ENCODE measurements at places on chromosomes 11 and 22.

- H3K27me3 ChIP-seq: no peaks in the 10 kb centered on the region
- no peak overlapping the region for H3K4me3 ChIP-seq
Observed at GRCh38 chr22:49803134-49803533, 24.5 kb downstream of the BRD1 start.

DNA sequence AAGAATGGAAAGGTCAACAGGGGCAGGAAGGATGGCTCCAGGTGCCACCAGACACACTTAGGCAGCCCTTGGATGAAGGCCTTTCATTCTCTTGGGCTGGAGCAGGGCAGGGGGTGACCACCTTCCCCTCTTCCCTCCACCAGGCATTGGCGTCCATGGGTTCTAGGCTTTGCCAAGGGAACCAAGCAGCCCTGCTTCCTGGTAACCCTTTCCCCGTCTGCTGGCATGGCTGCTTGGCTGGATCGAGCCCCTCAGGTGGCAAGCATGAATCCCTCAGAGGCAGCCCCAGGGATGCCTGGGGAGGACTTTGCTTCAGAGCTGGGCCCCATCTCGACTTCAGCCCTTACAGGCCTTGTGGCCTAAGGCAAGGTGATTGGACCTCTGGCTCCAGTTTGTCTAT lies 185.1 kb upstream of the SYT13 start:
- no peaks in the 10 kb centered on the region for H3K27me3 ChIP-seq
- H3K4me1 ChIP-seq: no peaks in the 10 kb centered on the region
- no peak for DNase-seq
- H3K36me3 ChIP-seq: no peaks in the 10 kb centered on the region
- no peak overlapping the region for H3K27ac ChIP-seq

DNA sequence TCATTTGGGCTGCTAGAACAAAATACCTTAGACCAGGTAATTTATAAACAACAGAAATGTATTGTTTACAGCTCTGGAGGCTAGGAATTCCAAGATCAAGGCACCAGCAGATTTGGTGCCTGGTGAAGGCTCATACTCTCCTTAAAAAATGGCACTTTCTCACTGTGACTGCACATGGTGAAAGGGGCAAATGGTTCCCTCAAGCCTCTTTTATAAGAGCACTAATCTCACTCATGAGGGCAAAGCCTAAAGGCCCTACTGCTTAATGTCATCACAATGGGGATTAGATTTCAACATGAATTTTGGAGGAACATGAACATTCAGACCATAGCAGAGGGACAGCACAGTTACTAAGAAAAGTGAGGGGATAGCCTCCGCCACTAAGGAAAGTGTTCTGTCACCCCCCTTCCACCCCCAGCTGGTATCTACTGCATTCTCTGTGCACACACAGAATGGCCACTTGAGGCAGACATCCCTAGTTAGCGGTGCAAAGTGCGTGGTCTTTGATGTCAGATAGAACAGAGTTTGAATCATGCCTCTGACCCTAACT lies 47.2 kb upstream of the CEP295 start:
- H3K27ac ChIP-seq: no peak overlapping the region
- no peaks in the 10 kb centered on the region for H3K36me3 ChIP-seq
- H3K4me3 ChIP-seq: no peak overlapping the region
- H3K4me1 ChIP-seq: no peaks in the 10 kb centered on the region
- peak; percentile 69 for DNase-seq
- H3K27me3 ChIP-seq: no peaks in the 10 kb centered on the region

- H3K4me3 ChIP-seq: no peak overlapping the region
- no peaks in the 10 kb centered on the region for H3K27me3 ChIP-seq
- H3K36me3 ChIP-seq: no peaks in the 10 kb centered on the region
- H3K27ac ChIP-seq: no peak overlapping the region
- no peaks in the 10 kb centered on the region for H3K4me1 ChIP-seq
Observed at GRCh38 chr11:16286095-16286494, 70.3 kb downstream of the SOX6 start.

DNA sequence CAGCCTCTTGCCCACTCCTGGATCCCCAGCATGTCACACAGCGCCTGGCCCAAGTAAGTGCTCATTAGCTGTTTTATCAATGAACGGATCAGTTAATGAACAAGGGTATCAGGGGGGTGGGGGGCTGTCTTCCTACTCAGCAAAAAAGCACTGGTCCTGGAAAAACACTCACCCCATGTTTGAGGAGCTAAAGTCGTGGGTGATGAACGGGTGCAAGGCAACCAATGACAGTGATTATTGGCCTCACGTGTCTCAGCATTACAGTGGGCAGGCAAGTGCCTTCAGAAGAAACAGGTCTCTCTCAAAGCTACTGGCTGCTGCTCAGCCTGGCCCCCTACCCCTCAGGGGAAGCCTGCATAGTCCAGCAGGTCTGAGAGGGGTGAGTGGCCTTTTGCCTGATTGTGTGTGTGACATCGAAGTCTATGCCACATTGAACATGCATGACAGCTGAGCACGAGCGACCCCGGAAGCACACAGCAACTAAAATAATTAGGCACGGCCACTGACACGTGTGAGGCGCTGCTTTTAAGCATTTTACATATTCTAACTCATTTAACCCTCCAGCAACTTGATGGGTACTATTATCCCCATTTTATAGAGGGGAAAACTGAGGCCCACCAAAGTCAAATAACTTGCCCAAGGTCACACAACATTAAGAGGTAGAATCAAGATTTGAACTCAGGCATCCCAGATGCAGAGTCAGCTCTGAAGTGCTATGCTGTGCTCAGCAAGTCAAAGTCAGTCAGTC lies 2.6 kb upstream of the MS4A10 start:
- H3K27me3 ChIP-seq: no peaks in the 10 kb centered on the region
- no peaks in the 10 kb centered on the region for H3K36me3 ChIP-seq
- no peak for DNase-seq
- H3K27ac ChIP-seq: no peak overlapping the region

- no peak for DNase-seq
- no peak overlapping the region for H3K27ac ChIP-seq
- no peaks in the 10 kb centered on the region for H3K4me1 ChIP-seq
- H3K4me3 ChIP-seq: no peak overlapping the region
- H3K27me3 ChIP-seq: no peaks in the 10 kb centered on the region
Observed at GRCh38 chr22:41656556-41656955, 32.1 kb downstream of the SNU13 start.

- H3K4me3 ChIP-seq: no peak overlapping the region
- no peak for DNase-seq
- H3K36me3 ChIP-seq: no peaks in the 10 kb centered on the region
- H3K27me3 ChIP-seq: no peaks in the 10 kb centered on the region
- H3K27ac ChIP-seq: no peak overlapping the region
Observed at GRCh38 chr11:111627591-111627990, 25.3 kb downstream of the SIK2 start.

DNA sequence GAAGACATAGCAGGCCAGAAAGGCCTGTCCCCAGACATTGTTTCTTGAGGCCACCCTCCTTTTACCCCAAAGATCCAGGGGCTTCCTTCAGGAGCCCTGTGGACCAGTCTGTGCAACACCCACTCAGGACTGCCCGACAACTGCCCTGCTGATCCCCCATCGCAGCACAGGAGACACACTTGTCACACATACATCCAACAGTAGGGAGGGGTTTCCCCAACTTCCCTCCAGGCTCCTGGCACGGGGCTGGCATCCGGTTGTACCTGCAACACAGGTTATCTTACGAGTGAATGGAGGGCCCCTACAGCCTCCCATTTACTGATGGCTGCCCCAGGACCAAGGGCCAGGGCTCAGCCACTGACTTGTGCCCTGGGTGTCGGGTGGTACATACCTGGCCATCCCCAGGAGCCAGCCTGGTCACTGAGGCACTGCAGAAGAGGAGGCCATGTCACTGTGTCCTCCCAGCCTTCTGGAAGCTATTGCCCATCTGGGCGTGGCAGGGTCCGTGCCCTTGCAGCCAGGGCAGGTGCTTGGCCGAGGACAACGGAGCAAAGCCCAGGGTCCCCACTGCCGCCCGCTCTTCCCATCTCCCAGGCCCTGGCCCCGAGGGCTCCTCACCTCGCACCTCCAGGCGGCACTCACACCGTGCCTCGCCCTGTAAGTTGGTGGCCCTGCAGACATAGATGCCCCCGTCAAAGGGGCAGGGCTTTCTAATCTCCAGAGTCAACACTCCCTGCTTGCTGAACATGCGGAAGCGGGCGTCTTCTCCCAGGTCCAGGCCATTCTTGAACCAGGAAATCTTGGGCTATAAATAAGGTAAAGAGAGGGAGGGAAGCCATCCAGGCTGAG lies 20.8 kb downstream of the MYBPC3 start:
- no peak for DNase-seq
- peaks cover 3% of the 10 kb centered on the region for H3K36me3 ChIP-seq
- H3K27me3 ChIP-seq: no peaks in the 10 kb centered on the region
- no peaks in the 10 kb centered on the region for H3K4me1 ChIP-seq

DNA sequence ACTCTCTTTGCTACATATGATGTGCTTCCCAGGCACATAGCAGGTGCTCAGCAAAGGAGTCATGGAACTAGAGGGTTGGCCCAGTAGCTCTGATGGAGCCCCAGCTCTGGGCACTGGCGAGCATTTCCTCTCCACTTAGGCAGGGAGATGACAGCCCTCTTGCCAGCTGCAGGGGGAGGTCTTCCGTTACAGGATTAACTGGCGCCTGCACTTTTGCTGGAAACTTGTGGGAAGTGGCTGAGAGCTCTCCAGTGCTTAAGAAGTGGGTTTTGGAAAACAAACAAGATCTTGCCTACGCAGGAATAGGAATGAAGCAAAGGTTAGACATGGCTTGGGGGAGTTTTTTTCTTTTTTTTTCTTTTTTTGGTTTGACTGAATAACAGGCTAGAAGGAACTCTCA lies 75.5 kb downstream of the MICAL2 start:
- H3K27ac ChIP-seq: no peak overlapping the region
- peaks cover 5% of the 10 kb centered on the region for H3K4me1 ChIP-seq
- H3K27me3 ChIP-seq: no peaks in the 10 kb centered on the region
- DNase-seq: peak; percentile 46
- no peaks in the 10 kb centered on the region for H3K36me3 ChIP-seq

- no peak overlapping the region for H3K27ac ChIP-seq
- DNase-seq: no peak
- no peaks in the 10 kb centered on the region for H3K36me3 ChIP-seq
- no peak overlapping the region for H3K4me3 ChIP-seq
- peaks cover 1% of the 10 kb centered on the region for H3K4me1 ChIP-seq
Observed at GRCh38 chr11:45895553-45896259, 10.3 kb downstream of the MAPK8IP1 start.

DNA sequence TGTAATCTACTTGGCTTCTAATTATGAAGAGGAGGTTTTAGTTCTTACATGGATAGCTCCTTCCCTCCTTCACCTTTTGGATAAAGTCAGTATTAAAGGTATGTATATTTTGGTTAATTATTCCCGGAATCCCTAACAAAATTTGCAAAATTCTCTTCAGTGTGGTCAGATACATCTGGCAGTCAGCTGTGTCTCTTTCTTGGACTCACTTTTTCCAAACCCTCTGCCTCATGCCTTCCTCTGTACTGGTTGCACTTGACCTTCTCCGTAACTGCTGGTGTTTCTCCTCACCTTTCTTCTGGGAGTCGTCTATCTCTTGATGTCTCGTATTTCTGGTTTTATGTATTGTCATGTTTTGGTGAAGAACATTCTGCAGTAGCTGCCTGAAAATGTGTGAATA lies 62.5 kb downstream of the PPP6R3 start:
- H3K4me3 ChIP-seq: no peak overlapping the region
- H3K27me3 ChIP-seq: no peaks in the 10 kb centered on the region
- peaks cover 6% of the 10 kb centered on the region for H3K36me3 ChIP-seq
- DNase-seq: no peak
- H3K4me1 ChIP-seq: no peaks in the 10 kb centered on the region

DNA sequence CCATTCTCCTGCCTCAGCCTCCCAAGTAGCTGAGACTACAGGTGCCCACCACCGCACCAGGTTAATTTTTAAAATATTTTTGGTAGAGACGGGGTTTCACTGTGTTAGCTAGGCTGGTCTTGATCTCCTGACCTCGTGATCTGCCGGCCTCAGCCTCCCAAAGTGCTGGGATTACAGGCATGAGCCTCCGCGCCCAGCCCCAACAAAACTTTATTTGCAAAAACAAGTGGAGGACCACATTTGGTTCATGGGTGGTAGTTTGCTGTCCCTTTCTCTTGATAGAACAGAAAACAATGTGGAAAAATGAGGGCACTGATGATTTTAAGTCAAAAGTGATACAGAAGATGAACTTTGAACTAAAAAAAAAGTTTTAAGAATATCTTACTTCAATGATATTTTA lies 121.8 kb upstream of the SERPIND1 start:
- no peaks in the 10 kb centered on the region for H3K4me1 ChIP-seq
- H3K27ac ChIP-seq: no peak overlapping the region
- H3K27me3 ChIP-seq: no peaks in the 10 kb centered on the region
- no peak for DNase-seq

DNA sequence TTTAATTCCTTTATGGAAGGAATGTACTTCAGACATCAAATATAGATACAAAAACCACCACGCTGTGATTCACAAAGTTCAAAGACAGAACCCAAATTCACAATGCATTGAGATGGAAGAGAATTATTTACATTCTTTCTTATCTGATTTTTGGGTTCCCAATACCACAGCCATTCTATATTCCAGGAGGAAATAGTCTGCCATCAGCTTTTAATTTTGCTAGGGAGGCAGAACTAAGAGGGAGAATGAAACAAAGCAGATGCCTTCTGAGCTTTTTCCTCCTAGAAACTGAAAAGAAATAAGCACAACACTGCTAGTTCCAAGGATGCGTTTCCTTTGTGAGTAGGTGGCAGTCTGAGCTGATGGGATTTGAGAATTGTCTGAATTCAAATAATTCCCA lies 283.0 kb upstream of the NARS2 start:
- H3K36me3 ChIP-seq: no peaks in the 10 kb centered on the region
- H3K4me3 ChIP-seq: no peak overlapping the region
- no peak overlapping the region for H3K27ac ChIP-seq
- H3K27me3 ChIP-seq: no peaks in the 10 kb centered on the region

- peaks cover 2% of the 10 kb centered on the region for H3K36me3 ChIP-seq
- no peak overlapping the region for H3K4me3 ChIP-seq
- no peaks in the 10 kb centered on the region for H3K27me3 ChIP-seq
- no peaks in the 10 kb centered on the region for H3K4me1 ChIP-seq
- no peak for DNase-seq
- no peak overlapping the region for H3K27ac ChIP-seq
Observed at GRCh38 chr11:68181719-68182451, 31.2 kb downstream of the KMT5B start.

- no peaks in the 10 kb centered on the region for H3K4me1 ChIP-seq
- H3K36me3 ChIP-seq: peaks cover 41% of the 10 kb centered on the region
- no peak overlapping the region for H3K27ac ChIP-seq
- H3K27me3 ChIP-seq: no peaks in the 10 kb centered on the region
- H3K4me3 ChIP-seq: no peak overlapping the region
Observed at GRCh38 chr22:38484244-38484643, 16.3 kb downstream of the KDELR3 start.

GRCh38 chr11:78876676-78877075 lies 302.0 kb upstream of the NARS2 start:
- H3K36me3 ChIP-seq: peaks cover 4% of the 10 kb centered on the region
- H3K27me3 ChIP-seq: no peaks in the 10 kb centered on the region
- H3K4me3 ChIP-seq: no peak overlapping the region
- H3K27ac ChIP-seq: no peak overlapping the region
